ENCODE measurements at places on chromosomes 1 and 21. TPM values are rescaled to one million over a fixed set of nuclear protein-coding genes. Genes with fewer than 3 reads are reported as not detected.

Gene NIPAL3
- 5.8 TPM for total RNA-seq

Gene TTF2
- 58.0 TPM for total RNA-seq

Gene GPR25
- total RNA-seq = not detected

Gene LRRC53
- total RNA-seq = not detected

Gene HPDL
- total RNA-seq = not detected

Gene CDC42SE1
- total RNA-seq = 18.8 TPM

Gene NUCKS1
- total RNA-seq = 194 TPM

Gene LIN28A
- total RNA-seq = 0.04 TPM

Gene PYHIN1
- not detected for total RNA-seq

Gene SPRR2A
- not detected for total RNA-seq

Gene BSND
- total RNA-seq = not detected

Gene SLC35F3
- total RNA-seq = not detected

Gene RBBP5
- total RNA-seq = 26.2 TPM

Gene ETS2
- 28.2 TPM for total RNA-seq

Gene AMPD2
- 35.4 TPM for total RNA-seq

Gene MEGF6
- 0.76 TPM for total RNA-seq

Gene COL9A2
- 8.9 TPM for total RNA-seq

Gene FCAMR
- total RNA-seq = not detected

Gene SPRR4
- total RNA-seq = not detected

Gene ADGRB2
- 0.09 TPM for total RNA-seq

Gene CHRM3
- not detected for total RNA-seq

Gene LCE2B
- total RNA-seq = not detected

Gene ITLN1
- total RNA-seq = not detected

Gene FCRL4
- not detected for total RNA-seq

Gene NBPF12
- total RNA-seq = 6.4 TPM

Gene SPRR2E
- total RNA-seq = not detected

Gene EVA1C
- not detected for total RNA-seq

Gene TFF2
- not detected for total RNA-seq

Gene TRPM2
- total RNA-seq = not detected

Gene FMOD
- total RNA-seq = not detected

Gene DMRTA2
- not detected for total RNA-seq

Gene OPTC
- not detected for total RNA-seq

Gene ICOSLG
- total RNA-seq = 0.51 TPM

Gene SPATA45
- total RNA-seq = 0.86 TPM

Gene CLCA1
- not detected for total RNA-seq

Gene MYCL
- total RNA-seq = 0.31 TPM

Gene KRTAP19-3
- total RNA-seq = not detected

Gene PCSK9
- total RNA-seq = 31.2 TPM

Gene APCS
- not detected for total RNA-seq

Gene BCAN
- not detected for total RNA-seq

Gene GBP5
- total RNA-seq = not detected

Gene RPTN
- total RNA-seq = not detected

Gene ARHGEF16
- total RNA-seq = 20.3 TPM

Gene NPR1
- not detected for total RNA-seq

Gene S100A14
- total RNA-seq = 2.0 TPM

Gene RGS8
- not detected for total RNA-seq

Gene PIGC
- total RNA-seq = 29.5 TPM

Gene GREM2
- not detected for total RNA-seq

Gene GJA9
- 0.13 TPM for total RNA-seq

Gene LCE3E
- total RNA-seq = not detected

Gene SDHC
- total RNA-seq = 27.1 TPM

Gene CD1B
- total RNA-seq = not detected

Gene AMIGO1
- 1.00 TPM for total RNA-seq

Gene MEAF6
- 45.6 TPM for total RNA-seq
